ENCODE measurements at places on chromosomes 11 and 22.

DNA sequence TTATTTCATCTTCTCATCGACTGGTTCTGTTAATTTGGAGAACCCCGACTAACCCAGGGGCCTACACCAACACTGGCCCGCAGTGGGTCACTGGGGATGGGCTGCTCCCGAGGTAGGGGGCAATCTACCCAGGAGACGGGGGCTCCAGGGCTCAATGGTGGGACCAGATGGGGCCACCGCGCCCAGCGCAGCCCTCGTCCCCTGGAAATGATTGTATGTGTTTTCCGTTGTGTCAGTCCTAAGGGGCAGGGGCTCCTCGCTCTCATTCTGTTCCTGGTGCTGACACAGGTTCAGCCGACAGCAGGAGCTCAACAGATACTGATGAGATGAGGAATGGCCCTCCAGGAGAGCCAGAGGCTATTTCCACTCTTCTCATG, 20.7 kb downstream of the A4GALT start:
- DNase-seq, result no peak

DNA sequence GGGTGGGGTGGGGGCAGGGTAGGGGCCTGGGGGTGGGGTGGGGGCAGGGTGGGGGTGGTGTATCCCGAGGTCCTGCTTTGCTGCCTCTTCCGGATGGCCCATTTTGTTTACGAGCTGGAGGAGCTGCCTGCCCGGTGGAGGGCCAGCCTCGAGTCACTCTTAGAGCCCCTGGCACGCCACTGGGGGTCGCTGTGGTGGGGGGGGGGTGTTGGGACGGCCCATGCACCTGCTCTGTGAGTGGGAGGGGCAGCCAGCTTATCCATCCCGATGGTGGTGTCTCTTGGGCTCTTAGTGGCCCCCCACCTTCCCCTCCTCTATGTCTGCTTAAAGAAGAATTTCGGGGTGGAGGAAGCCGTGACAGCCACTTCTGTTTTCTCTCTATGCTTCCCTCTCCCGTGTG, 24.6 kb downstream of the MRGPRD start:
- no peak for DNase-seq

DNA sequence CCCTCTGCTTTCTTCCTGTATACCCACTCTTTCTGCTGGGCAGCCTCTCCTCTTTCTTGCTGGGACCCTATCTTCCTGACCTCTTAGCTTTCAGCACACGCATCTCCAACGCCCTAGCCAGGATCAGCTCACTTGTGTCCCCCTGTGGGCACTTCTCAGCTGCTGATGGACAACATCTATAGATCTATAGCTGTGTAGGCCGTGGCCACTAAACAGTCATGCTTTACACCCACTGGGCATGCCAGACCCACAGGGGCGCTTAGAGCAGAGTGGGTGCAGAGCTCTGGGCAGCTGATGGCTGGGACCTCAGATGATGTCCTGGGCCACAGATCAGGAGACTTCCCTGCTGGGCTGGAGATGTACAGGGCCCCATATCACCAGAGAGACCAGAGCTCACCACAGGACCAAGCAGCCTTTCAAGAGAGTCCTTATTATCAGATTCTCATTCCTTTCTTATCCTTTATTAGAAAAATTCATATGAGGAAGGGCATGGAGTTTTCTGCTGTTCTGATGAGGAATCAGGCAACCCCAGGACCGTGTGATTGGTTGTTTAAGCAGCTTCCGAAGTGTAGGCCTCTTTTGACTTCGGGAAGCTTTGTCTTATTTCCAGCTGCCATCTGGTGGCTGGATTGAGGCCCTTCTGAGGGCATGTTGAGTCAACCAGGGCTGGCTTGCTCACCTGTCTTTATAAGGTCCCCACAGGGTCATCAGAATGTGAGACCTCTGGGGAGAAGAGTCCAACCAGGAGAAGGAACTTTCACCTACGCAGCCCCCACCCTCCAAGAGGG, 60.5 kb downstream of the OSBP2 start:
- DNase-seq, result peak; percentile 52

- no peak for DNase-seq
These were observed 75.4 kb downstream of the MAML2 start for GRCh38 chr11:96267496-96268032.

DNA sequence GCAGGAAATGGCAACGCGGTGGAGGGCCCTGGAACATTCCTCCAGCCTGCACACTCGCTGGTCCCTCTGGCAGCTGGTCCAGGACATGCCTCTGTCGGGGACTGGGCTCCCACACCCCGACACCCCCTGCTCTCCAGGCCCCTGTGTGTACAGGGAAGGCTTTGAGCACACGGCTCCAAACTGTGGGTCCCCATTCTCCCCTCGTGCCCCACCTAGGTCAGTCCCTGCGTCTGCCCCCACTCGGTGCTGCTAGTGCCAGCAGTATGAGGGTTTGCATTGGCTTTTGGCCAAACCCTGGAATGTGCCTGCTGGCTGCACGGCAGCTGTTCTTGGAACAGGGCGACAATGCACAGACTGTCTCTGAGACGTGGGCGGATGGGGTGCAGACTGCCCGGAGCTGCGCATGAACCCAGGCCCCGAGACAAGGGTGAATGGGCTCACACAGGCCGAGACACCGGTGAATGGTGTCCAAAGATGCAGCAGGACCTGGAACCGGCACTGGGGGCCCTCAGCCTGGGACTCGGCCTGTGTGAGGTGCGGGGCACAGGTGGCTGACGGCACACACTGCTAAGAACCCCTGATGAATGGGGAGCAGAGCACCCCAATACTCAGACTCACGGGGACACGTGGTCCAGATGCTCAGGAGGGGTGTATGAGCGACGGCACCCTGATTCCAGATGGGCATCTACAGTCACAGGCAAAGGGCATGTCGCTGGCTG, 7.5 kb upstream of the SYT8 start:
- DNase-seq, result peak; percentile 58

DNA sequence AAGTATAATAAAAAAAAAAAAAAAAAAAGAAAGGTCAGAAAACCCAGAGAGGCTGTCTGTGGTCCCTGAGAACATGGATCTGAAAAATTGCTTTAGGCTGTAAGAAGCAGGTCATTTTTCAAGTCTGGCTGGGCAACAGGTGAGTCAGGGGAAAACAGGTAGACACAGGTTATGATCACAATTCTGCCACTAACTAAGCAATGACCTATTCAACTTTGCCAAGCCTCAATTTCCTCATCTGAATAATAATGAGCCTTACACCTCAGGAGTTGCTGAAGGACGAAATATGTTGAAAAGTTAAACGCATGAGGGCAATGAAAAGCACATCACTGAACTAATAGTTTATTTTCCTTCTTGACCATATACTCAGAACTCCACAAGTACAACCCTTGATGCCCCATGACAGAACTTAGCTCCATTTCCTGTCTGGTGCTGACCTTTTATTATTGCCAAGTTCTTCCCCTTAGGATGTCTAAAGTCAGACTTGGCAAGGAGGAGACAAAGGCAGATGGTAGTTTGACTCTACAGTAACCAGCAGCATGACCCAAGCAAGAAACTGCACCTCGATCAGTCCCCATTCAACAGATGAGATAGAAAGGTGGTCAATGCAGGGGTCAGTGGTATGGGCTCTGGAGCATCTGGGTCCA, 93.6 kb downstream of the SYN3 start:
- DNase-seq, result no peak

DNA sequence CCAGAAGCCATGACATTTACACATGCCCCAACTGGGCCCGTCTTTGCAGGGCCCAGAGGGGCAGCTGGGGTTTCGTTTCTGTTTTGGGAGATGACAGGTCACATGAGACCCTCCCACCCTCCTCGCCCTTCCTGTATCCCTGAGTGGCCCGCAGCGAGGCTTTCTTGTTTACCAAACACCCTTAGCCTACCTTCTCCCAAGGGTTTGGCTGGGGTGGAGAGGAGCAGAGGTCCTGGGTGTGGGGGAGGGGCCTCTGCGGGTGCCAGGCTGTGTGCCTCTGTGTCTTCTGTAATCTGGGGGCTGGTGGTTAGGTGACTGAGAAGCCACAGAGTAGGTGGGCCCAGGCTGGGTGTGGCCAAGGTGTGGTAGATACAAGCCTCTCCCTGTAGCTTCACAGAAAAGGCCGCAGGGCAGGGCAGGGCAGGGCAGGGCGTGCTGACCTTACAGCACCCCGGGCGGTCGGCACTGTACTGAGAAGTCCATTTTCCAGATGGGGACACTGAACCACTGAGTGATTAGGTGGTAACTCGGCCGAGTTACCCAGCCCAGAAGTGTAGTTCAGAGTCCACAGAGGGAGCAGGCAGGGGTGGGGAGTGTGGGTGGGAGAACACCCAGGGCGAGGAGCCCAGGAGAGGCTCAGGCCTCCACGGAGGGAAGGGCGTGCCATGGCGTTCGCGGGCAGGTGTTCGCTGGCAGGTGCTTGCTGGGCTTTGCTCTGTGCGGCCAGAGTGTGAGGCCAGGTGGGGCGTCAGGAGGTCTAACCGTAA, 8.7 kb downstream of the PRR5 start:
- no peak for DNase-seq

- no peak for DNase-seq
These were observed 281.9 kb downstream of the CADM1 start for GRCh38 chr11:115222218-115222862.

GRCh38 chr11:128737704-128738103, 43.8 kb downstream of the FLI1 start:
- no peak for DNase-seq

- no peak for DNase-seq
These were observed 69.3 kb downstream of the SEZ6L start for GRCh38 chr22:26238596-26238995.

DNA sequence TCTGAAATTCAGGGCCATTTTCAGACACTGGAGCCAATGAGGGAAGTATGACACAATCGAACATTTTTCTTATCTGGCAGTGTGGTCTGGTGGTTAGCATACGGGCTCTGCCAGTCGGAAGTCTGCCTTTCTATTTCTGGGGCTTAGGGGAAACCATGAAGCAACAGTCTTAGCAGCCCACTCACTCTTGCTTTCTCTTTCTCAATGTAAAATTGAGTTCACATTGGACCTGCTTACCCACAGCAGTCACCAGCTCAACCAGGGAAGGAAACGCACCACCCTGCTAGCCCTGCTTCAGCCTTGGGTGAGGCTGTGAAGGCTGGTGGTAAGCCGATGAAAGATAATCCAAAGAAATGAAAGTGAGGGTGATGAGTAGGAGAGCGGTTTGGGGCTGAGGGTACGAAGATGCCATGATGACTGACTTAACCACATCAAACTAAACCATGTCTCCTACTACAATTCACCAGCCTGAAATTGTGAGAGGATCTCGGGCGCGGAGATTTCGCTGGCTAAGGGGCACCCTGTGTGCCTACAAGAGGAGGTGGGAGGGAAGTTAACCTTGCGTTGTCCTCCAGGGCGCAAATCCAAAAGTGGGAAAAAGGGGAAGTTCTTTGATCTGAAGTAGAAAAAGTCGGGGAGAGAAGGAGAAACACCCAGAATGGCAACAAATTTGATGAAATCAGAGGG, 2.0 kb upstream of the LMO2 start:
- DNase-seq, result no peak

- no peak for DNase-seq
These were observed 11.4 kb upstream of the OR56A3 start for GRCh38 chr11:5930614-5931013.

- peak; percentile 69 for DNase-seq
These were observed 81.9 kb downstream of the MN1 start for GRCh38 chr22:27719535-27720227.

GRCh38 chr11:30595934-30596333, 9.8 kb upstream of the MPPED2 start:
- no peak for DNase-seq
